Activated CD4-positive, alpha-beta T cell treated with anti-CD3 and anti-CD28 coated beads, Interleukin-2, amount 10 ng/mL, durations not matched to agents 24 days and 14 days (primary cell): ENCODE measurements at places on chromosomes 13 and 19. TPM values are rescaled to one million over a fixed set of nuclear protein-coding genes. Genes with fewer than 3 reads are reported as not detected.

- peaks cover 53% of the 10 kb centered on the region for H3K4me1 ChIP-seq
- peak overlapping the region; percentile 58 for H3K27ac ChIP-seq
- no peak for DNase-seq
- H3K36me3 ChIP-seq = peaks cover 6% of the 10 kb centered on the region
- no peaks in the 10 kb centered on the region for H3K27me3 ChIP-seq
Observed at GRCh38 chr19:4375164-4376027, 25.0 kb downstream of the SH3GL1 start.

DNA sequence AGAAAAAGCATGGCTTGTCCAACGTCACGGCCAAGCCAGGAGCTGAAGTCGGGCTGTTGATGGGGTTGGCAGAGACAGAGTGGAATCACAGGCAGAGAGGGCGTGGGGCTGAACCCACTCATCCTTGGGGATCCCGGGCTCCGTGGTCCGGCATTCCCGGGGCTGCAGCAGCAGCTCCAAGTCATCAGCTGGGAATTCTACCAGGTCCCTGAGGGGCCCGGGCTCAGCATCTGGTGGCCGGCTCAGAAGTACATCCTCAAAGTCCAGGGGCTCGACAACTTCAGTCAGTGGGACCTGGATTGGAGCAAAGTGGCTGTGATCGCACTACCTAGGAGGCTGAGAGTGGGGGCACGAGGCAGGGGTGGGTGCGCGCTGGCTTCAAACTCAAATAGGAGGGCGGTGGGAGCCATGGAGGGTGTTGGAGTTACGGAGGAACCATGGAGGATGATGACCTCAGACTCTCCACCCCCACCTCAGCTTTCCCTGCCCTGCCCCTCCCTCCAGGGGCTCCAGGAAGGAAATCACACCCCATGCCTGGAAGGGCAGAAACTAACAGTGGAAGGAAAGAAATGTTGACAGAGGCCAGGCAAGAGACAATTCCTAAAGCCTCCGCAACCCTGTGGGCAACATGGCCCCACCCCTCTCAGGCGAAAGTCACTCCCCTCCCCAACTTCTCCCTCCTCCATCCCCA is 9.5 kb downstream of the DOCK6 start:
- peaks cover 5% of the 10 kb centered on the region for H3K27me3 ChIP-seq
- DNase-seq = no peak
- no peak overlapping the region for H3K4me3 ChIP-seq
- no peaks in the 10 kb centered on the region for H3K4me1 ChIP-seq
- H3K27ac ChIP-seq = no peak overlapping the region
- H3K36me3 ChIP-seq = no peaks in the 10 kb centered on the region

GRCh38 chr13:44541601-44542000 is 34.5 kb downstream of the TSC22D1 start:
- DNase-seq = no peak
- no peaks in the 10 kb centered on the region for H3K36me3 ChIP-seq
- H3K27ac ChIP-seq = no peak overlapping the region
- H3K27me3 ChIP-seq = no peaks in the 10 kb centered on the region
- H3K4me3 ChIP-seq = no peak overlapping the region
- H3K4me1 ChIP-seq = no peaks in the 10 kb centered on the region

DNA sequence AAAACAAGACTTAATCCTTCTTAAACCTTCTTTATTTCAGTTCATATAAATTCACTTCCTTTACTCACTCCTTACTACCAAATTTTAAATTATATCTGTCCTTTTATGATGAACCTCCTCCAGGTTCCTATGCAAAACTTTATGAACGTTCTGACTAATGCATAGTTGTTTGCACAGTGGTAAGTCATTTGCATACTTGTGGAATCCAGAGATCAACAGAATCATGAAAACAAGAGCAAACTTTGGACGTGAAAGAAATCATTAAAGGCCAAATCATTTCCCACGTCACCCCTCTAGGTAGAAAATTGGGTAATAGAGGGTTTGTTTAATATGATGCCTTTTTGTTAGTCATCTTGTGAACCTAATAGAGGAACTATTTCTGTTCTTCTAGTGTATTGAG is 32.3 kb upstream of the MYCBP2 start:
- H3K27me3 ChIP-seq = peaks cover 9% of the 10 kb centered on the region
- no peaks in the 10 kb centered on the region for H3K36me3 ChIP-seq
- DNase-seq = no peak
- no peak overlapping the region for H3K4me3 ChIP-seq
- peaks cover 1% of the 10 kb centered on the region for H3K4me1 ChIP-seq
- H3K27ac ChIP-seq = no peak overlapping the region

GRCh38 chr13:44451126-44451525 is 77.5 kb downstream of the SERP2 start:
- H3K36me3 ChIP-seq = no peaks in the 10 kb centered on the region
- no peak overlapping the region for H3K27ac ChIP-seq

The C19orf81 gene
- 0.98 TPM in 1 of 2 replicates, not detected in the other for total RNA-seq
